NCI-H2227 treated with DMSO at 0.1 percent for 48 hours (cell line): ENCODE measurements at places on chromosomes 3 and 15.
A peak's percentile ranks its signal among the peaks of the same experiment; 100 is the strongest.

DNA sequence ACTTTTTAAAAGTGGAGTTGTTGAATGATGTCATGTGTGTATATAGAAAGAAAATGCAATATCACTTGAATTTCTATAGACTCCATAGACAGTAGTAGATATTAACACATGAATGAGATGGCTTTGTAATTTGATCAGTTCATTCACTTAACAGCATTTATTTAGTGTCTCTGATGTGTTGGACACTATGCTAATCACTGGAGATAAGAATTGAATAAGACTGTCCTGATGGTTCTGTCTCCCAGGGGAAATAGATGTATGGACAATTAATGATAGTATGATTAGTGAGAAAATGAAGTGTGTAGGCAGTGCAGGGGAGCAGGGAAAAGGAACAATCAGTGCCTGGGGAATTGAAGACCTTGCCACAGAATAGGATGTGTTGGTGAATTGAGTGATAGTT is 72.9 kb downstream of the RIOX2 start:
- no peak for DNase-seq

- DNase-seq: no peak
Measured at GRCh38 chr3:183255348-183255730, 2.3 kb downstream of the B3GNT5 start.

GRCh38 chr3:62024882-62025281 is 348.5 kb downstream of the FEZF2 start:
- DNase-seq: no peak

- DNase-seq: no peak
Measured at GRCh38 chr3:127662001-127662469, 10.7 kb upstream of the ABTB1 start.

DNA sequence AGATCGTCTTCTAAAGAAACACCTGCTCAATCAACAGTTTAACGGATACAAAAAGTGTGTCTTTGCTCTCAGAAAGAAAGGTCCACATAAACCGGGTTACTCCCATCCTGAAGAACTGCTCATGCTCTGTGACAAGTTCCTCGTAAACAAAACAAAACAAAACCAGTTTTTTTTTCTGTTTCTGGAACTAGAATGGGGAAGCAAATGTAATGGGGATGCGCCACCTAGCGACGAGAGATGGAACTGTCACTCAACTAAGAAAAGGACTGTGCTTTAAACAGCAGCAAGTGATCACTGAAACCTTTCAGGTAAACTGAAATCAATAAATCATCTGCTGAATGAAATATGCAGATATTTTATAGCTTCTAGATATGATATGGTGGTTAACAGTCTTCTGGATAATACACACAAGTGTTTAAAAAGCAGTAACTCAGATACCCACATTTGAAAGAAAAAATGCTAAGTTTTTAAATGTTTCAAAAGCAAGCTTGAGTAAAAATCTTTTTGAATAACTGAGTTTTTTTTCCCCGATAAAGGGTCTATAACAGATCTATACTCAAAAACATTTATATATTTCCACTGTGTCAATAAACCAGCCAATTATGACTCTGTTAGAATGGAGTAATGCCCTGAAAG is 10.9 kb downstream of the TM2D3 start:
- peak; percentile 65 for DNase-seq

DNA sequence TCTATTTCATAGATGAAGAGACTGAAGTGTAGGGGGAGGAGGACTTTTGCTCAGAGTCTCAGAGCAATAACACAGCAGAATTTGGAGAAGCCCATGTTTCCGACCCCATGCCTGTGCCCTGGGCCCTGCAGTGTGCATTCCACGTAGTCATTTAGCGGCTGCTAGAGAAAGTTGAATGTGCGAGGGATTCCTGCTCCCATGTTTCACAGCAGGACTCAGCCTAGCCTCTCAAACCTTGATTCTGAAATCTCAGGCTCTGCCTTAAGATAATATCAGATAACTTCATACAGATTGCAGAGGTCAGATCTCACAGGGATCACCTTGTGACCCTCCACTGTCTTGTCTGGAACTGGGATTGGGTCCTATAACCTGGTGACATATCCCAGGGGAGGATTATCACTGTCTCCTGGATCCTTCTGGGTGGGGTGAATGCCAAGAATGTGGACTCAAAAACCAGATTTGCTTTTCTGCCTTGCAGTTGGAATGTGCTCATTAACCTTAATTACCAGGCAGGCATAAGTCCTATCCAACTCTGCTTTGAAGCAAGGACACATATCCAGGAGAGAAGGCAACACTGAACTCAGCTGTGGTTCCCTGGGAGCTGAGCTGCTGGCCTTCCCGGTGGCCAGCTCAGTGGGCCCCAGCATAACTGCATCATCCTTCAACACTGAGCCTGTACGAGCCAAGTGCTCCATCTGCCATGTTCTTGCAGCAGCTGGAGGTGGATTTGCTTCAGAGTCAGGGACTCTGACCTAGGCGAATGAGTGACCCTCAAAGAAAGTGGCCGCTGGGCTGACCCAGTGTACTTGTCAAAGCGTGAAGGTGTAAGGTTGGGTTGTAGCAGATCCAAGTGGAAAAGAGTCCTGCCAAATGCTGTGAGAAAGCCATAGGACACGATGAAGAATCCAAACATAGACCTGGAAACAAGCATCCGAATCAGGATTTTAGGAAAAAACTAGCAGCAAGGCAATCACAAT is 43.0 kb downstream of the CTXND1 start:
- DNase-seq: no peak

DNA sequence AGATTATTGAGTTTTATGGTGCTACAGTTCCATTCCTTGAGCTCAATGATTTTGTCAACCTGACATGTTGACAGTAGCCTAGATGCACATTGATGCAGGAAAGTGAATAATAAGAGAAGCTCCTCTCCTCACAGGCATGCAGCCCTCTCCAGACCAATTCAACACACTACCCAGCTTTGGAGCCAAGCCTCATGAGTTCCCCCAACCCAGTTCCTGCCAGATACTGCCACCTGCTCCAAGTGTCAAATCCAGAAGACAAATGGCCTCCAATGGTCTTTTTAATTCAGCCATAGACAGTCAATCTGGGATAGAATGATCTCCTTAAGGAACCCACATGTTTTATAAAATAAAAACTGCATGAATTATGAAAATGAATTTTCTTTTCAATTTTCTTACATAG is 83.7 kb upstream of the ARHGEF3 start:
- DNase-seq: no peak

DNA sequence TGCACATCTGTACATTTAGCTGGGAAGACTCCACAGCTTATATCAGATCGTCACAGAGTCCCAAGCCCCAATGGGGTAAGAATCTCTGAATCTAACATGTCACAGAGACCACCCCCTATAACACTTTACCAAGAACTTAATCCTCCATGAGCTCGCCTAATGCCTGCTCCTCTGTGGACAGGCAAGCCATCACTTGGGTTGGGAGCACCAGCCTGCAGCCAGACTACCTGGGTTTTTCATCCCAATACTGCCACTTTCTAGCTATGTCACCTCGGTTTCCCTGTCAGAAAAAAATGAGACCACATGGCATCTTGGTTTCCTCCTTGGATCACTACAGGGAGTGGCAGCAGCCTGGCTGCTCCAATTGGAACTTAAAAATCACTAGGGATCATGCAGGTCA is 277.9 kb upstream of the TLE3 start:
- DNase-seq: no peak

- DNase-seq: peak; percentile 53
Measured at GRCh38 chr3:136075218-136075808, 109.8 kb downstream of the PPP2R3A start.

DNA sequence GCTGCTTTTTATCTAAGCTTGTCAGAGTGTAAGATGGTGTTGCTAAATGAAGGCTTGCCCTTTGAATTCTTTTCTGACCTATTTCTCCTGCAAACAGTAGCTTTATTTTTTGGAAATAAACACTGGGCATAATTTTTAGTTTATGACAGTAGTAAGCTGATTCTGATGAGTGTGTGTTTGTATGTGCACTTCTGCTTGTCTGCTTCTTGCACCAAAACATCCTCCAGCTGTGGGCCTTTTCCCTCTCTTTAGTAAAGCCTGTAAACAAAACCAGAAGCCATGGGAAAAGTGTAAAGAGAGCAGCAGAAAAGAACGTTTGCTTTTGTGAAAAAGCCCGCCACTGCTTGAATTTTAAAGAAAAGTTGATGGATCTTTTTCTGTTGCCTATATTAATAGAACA is 136.4 kb upstream of the IL12A start:
- no peak for DNase-seq

- DNase-seq: peak; percentile 71
Measured at GRCh38 chr3:155325263-155325835, 31.9 kb upstream of the STRIT1 start.

DNA sequence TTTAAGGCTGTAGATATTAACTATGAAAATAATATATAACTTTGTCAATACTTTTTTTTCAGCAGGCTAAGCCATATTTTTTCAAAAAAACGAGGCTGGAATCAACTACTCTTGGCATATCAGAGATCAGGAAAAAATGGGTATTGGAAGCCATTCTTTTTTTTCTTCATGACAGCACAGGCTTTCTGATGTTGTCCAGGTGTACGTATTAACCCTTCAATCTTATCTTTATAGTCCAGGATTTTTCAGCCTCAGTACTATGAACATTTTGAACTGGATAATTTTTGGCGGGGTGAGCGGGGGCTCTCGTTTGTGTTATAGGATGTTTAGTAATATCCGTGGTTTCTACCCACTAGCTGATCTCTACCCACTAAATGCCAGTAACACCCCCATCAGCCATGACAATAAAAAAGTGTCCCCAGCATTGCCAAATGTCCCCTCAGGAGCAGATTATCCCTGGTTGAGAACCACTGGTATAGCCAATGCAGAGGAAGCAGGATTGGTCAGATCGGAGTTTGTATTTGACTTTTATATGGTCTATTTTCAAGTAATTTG is 52.0 kb downstream of the PLCL2 start:
- DNase-seq: no peak

- DNase-seq: no peak
Measured at GRCh38 chr3:194333981-194334320, 17.2 kb downstream of the CPN2 start.

DNA sequence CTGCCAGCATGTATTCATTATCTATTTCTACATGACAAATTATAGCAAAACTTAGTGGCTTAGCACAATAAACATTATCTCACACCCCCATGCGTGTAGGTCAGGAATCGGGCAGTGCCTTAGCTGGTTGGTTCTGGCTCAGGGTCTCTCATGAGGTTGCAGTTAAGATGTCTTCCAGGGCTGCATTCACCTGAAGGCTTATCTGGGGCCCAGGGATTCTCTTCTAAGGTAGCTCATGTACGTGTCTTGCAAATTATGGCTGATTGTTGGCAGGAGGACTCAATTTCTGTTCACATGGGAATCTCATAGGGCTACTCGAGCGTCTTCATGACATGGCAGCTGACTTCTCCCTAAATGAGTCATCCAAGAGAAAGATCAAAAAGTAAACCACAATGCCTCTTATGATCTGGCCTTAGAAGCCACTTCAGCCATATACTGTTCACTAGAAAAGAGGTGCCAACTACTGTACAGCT is 42.9 kb upstream of the TSC22D2 start:
- DNase-seq: no peak

- no peak for DNase-seq
Measured at GRCh38 chr15:101181349-101181748, 70.5 kb downstream of the CHSY1 start.

DNA sequence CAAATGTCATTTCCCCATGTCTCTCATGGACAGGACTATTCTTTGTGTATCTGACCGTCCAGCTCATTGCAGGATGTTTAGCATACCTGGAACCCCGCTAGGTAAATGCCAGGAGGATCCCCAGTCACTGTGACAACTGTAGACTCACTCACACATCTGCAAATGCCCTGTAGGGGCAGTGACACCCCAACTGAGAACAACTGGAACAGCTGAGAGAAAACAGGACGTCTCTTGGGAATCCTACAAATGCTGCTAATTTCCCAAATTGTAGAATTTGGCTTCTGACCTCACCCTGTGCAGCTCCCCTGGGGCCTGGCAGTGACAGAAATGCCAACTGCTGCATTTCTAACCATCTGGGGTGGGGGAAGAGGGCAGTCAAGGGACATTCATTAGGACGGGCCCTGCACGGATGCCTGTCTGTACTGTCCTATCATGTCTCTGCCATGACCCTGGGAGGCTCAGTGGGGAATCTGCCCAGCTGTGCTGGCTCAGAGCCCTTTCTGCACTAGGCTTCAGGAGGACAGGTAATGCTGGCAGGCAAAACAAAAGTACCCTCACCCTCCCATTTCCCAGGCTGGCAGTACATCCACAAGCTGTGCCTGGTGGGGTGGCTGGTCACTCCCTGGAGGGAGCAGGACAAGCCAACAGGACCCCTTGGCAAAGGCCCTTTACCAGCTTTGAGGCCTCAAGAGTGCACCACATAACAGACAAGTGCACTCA is 30.4 kb downstream of the RAB6B start:
- no peak for DNase-seq

- no peak for DNase-seq
Measured at GRCh38 chr3:51559961-51560360, 21.4 kb downstream of the RAD54L2 start.

DNA sequence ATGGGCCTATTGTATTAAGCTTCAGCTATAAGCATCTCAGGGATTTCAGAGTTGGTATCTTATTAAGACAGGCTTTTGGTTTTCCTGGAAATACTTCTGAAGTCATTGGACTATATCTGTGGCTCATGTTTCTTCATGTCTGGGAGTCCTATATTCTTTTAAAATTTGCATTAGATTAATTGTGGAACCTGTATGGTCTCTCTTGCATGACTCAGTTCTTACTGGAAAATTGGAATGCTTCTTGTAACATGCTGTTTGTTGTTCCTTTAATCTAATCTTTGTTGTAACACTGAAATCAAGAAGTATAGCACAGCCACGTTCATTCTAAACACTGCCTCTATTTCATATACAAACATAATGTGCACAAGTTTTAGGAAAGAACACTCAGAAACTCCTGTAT is 208.1 kb downstream of the RBMS3 start:
- no peak for DNase-seq

DNA sequence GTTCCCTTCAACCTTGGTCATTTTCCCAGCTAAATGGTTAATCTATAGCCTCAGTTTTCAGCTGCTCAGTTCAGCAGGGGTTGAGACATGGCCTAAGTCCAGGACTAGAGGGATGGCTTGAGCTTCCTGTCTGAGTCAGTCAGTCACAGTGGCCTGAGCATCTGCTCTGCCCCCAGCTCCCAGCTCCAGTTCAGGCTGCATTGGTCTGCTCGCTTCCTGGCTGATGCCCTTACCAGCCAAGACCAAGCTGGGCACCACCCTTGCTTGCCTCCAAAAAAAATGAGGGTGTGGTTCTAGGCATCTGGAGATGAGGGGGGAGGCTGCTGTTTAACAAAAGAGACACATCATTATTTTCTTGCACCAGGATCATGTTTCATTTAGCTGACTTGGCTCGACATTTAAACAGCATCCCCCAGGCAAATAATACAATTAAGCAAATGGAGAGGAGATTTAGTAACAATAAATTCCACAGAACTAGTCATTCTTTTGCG is 70.7 kb downstream of the WNT5A start:
- DNase-seq: no peak

GRCh38 chr3:137572931-137573330 is 191.2 kb upstream of the SOX14 start:
- DNase-seq: no peak

DNA sequence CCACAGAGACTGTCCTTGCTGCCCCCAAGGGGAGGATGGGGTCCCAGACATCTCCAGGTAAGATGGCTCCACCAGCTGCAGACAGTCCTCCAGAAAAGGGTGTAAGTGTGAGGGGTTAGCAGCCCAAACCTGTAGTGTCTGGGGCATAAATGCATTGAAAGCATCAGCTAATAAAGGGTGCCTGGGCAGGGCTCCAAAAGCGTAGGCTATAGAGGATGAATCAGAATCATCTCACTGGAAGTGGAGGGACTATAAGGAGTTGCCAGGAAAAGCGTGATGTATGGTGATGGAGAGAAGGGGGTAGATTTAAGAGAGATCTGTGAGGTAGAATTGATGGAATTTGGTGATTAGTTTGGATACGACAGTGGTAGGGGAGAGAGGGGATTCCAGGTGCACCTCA is 79.9 kb upstream of the ONECUT1 start:
- no peak for DNase-seq
